Stimulated activated CD8-positive, alpha-beta memory T cell treated with anti-CD3 and anti-CD28 coated beads, Interleukin-7, amount 100 ng/mL, for 1 hour (primary cell): ENCODE measurements at places on chromosomes 12 and 14.

DNA sequence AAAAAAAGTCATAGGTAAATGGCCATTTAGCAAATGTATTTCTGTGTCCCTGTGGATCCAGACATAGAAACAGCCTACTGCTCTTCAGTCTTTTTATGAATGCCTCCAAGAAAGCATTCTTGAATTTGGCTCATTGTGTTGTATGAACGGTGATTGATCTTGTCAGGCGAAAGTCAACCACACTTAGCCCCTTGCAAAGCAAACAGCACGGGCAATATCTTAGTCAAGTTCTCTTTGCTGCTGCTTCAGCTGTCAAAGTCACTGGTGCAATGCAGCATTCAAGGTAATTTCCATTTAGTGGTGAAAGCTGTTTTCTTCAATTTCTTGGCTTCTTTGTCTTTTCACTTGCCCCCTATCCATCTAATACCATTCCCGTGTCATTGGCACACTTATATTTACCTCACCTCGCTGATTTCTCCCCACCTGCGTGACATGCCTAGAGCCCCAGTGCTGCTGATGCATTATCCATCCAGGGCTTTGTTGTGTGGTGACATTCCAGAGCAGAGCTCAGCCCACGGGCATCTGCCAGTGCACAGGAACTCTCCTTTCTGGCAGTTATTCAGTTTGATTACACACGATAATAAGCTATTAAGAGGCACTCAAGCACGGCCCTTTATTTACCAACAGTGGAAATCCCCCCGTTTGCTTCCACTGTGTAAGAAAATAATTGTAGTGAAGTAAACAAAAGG is 362.3 kb upstream of the NOVA1 start:
- no peak for DNase-seq

GRCh38 chr12:130838284-130838950 is 633 bp downstream of the STX2 start:
- no peak for DNase-seq

GRCh38 chr12:24806386-24806785 is 142.5 kb downstream of the BCAT1 start:
- no peak for DNase-seq

- DNase-seq = no peak
Measured at GRCh38 chr14:94317259-94317658, 5.9 kb downstream of the SERPINA6 start.

- DNase-seq = no peak
Measured at GRCh38 chr14:63677891-63678379, 36.3 kb upstream of the WDR89 start.

- no peak for DNase-seq
Measured at GRCh38 chr12:108788911-108789310, 57.6 kb upstream of the CORO1C start.

DNA sequence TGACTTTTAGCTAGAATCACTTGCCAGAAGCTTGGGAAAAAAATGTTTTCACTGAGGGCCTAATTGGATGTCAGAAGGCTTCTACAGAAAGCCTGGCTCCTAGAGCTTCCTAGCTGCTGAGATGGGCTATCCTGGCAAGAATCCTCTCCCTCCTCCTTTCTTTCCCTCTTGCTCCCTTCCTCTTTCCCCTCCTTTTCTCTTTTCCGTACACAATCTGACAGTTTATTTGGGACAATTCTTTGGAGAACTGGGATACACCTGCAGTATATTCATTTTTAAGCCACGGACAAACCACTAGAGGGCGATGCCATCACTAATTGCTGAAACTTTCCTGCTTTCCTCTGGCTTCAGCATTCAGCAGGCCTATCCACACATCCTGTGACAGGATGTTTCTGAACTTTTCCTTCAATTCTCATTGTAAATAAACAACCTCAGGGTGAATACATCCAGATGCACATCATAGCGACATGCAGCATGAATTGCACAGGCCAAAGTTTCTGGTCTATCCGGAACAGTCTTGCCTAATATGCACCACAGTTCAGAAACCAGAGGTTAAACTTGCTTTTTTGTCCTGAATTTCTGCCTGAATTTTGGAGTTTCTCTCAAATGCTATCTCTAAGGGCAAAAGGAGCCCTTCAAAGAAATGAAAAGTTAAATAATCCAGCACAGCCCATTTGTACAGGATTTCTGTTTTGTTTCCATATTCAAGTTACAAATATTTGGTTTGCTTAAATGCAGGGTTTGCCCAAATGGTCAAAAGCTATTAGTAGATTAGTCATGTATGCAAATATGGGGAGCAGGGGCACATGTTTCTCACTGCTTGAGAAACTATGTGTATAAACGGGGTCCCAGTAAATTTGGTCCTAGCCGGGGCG is 142.8 kb downstream of the PAWR start:
- DNase-seq = no peak

DNA sequence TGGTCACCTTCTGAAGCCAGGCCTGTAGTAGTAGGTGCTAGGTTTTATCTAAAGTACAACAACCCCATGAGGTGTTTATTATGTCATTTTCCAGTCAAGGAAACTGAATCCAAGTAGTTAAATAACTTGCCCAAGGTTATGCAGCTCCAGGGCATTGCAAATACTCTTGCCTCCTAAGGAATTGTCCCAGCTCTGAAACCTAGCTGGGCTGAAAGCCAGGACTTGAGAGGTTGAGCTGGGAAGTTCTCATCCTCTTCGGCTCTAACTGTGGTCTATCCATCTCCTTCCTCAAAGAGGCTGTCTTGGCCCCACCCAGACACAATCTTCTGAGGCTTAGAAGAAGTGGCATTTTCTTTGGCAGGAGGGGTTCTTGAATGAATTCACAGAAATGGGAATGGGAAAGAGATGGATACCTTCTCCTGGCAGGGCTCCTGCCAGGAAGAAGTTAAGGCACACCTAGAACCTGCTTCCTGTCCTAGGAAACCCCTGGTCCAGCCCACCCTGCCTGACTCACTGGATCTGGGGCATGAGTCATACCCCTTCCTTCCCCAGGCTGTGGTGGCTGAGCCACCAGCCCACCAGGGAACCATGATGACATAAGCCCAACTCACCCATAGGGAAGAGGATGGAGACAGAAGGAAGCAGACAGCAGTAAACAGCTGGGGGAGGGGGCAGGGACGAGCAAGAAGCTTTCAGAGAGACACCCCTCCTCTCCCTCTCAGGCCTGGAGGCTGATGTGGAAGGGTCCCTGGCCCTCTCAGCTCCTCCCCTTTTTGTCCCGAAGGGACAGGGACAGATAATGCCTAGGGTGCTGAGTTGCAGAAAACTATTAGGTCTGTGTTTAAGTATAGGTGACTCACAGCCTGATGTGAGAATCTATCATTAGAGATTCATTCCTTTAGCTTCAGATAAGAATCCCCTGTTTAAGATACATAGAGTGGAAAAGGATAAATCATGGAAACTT is 2.1 kb upstream of the PLEK2 start:
- no peak for DNase-seq

- no peak for DNase-seq
Measured at GRCh38 chr12:57632073-57632957, 686 bp downstream of the B4GALNT1 start.

DNA sequence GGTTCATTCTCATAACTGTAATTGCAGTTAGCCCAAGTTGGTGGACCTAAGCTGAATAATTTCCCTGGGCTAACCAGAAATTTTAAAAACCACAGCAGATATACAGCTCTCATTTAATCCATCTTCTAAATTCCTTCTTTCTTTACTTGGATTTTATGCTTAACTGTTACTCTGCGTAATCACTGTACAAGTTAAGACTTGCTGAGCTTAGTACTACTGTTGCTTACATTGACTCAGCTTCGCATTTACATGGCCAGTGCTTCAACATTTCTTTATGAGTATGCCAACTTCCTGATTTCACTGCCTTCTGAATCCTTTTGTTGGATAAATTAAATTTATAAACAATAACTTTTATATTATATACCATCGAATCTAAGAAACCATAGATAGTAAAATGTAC is 147.4 kb downstream of the SLC38A4 start:
- DNase-seq = no peak

DNA sequence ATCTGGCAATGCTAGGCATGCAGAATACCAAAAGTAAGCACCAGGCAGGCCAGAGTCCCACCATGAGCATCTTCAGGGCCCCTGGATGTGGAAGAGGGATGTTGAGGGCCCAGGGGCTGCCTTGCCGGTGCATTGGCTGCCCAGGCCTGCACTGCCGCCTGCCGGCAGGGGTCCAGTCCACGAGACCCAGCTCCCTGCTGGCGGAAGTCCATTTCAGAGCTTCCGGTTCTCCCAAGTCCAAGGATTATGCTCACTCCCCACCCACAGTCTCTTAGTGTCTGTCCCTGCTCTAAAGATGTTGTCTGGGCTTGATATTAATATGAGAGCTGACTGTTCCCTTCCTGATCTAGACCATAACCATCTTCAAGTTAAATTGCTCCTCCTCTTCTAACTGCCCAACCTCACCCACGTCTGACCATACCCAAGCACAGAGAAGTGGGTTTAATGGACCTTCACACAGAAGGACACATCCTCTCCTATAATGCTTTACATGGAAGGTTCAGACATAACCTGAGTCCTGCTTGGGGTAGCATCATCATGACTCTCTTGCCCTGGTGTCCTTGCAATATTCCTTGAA is 117.4 kb downstream of the DAD1 start:
- no peak for DNase-seq

DNA sequence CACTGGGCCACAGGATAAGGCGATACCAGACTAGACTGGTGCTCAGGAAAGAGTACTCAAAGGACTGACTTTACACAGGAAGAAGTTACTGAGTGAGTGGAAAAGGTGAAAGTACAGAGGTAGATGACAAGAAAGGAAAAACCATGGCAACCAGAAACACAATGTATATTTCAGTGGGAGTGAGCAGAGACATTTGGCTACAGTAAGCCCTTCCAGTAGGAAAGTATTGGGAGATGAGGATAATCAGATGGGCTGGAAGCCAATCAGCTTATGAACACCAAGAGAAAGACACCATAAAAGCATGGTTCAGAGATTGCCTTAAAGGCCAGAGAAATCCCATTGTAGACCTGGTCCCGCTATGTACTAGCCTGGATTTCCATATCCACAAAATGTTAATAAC is 51.6 kb downstream of the TMTC1 start:
- DNase-seq = no peak

- no peak for DNase-seq
Measured at GRCh38 chr12:23576372-23576771, 373.1 kb downstream of the SOX5 start.

DNA sequence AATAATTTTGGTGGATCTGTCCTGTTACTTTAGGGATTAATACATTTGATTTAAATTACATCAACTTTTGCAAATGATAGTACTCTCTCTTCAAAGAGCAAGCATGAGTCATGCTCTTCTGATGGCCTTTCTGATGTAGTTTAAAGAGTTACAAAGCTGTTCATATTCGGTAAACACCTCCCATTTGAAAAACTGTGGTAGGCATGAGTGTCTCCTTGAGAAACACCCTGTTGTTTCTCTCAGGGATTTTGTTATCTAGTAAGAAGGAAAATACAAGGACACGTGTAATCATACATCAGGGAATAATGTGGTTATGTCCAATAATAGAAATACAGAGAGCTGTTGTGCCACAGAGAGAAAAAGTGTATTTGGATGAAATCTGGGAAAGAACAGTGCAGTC is 53.3 kb upstream of the E2F7 start:
- no peak for DNase-seq

DNA sequence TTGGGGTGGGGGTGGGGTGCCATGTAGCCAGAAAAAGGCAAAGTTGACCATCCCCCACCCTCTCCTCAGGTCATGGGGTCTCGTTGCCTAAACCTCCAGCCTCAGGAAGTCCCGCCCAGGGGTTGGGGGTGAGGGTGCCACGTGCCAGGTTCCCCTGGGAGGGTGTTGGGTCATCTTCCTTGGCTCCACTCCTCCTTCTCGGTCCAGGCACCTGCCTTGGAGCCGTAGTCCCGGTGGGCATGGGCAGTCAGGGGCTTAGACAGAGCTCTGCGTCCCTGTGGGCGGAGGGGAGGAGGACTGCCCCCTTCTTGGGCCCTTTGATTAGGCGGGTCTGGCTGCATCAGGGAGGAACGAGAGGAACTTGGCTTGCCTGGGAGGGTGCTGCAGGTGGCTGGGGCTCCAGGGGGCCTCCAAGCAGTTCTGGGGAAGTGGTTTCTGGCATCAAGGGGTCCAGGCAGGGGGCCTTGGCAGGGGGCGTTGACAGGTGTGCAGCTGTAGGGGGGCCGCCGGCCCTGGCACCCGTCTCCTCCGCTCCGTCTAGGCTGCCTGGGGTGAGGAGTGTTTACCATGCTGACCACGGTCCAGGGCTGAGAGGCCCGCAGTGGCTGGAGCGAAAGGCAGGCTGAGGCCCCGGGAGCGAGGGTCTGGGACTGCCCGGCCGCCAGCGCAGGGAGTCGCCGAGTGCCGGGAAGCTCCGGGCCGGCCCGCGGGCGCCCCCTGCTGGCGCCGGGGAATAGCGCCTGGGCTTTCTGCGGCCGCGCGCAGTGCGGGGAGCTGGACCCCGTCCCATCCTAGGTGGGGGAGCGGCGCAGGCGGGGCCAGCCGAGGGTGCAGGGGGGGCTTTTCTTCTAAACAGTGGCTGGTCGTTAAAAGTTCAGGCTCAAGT is 7.9 kb downstream of the SETD1B start:
- DNase-seq = no peak

DNA sequence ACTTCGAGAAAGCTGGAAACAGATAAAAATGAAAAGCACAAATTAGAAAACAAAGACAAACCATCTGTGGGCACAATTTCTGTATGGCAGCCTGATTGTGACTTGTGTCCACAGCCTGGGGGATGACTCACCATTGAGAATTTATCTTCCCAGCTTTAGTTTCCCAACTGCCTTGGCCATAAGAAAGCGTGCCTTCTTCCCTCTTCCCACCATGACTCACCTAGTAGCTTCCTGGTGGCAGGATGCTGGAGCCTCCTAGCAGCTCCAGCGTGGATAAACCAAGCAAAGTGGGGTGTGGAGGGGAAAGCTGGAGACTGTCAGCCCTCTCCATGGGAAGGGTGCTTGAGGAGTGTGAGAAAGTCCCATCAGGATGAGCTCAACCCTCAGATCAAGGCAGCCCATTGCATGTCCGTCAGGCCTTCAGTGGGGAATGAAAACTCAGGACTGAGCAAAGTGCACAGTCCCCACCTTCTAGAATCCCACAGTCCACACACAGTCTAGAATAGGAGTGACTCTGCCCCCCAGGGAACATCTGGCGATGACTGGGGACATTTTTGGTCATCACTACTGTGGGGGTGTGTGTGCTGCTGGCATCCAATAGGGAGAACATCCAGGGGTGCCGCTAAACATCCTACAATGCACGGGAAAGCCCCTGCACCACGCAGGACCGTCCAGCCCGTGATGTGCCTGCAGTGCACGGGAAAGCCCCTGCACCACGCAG is 22.4 kb upstream of the SERPINA6 start:
- DNase-seq = no peak

- no peak for DNase-seq
Measured at GRCh38 chr12:104801427-104801826, 156.7 kb downstream of the SLC41A2 start.

- no peak for DNase-seq
Measured at GRCh38 chr12:49208146-49208545, 19.3 kb upstream of the TUBA1A start.

DNA sequence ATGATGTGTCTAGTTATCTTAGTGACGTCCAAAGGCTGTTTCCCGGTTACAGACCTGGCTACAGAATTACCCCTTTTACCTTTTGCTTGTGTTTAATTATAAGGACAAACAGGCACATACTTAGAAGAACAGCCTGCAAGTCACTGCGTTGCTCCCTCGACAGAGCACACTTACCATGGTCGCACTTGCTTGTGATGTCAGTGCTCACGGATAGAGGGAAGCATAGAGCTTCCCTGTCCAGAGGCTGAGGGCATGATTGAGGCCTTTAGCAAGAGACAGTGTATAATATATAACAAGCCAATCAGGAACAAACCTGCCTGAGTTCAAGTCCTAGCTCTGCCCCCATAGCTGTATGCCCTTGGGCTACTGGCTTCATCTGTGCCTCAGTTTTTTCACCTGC is 73.2 kb upstream of the SCN8A start:
- DNase-seq = no peak
